ENCODE measurements at places on chromosomes 2 and 18.

DNA sequence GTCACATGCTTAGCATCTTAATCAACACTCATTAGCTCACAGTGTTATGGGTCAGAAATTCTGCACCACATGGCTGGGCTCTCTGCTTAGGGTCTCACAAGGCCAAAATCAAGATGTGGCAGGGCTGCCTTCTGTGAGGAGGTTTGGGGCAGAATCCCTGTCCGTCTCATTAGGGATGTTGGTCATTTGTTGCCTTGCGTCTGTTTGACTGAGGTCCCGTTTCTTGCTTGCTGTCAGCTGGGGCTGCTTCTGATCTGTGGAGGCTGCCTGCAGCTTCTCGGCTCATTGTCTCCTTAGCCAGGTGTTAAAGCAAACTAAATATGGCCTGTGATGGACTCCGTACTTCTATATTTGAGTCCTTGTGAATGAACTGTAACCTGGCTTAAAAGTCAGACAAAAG lies 146.5 kb downstream of the NDUFA10 start:
- no peak for DNase-seq

DNA sequence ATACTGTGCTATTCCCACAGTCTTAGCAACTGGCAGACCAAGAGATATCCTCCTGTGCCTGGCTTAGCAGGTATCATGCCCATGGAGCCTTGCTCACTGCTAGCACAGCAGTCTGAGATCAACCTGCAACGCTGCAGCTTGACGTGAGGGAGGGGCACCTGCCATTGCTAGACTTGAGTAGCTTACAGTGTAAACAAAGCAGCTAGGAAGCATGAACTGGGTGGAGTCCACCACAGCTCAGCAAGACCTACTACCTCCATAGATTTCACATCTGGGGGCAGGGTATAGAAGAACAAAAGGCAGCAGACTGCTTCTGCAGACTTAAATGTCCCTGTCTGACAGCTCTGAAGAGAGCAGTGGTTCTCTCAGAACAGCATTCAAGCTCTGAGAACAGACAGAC lies 74.8 kb downstream of the AKAIN1 start:
- no peak for DNase-seq

GRCh38 chr2:225938991-225939390 lies 539.5 kb downstream of the NYAP2 start:
- no peak for DNase-seq

DNA sequence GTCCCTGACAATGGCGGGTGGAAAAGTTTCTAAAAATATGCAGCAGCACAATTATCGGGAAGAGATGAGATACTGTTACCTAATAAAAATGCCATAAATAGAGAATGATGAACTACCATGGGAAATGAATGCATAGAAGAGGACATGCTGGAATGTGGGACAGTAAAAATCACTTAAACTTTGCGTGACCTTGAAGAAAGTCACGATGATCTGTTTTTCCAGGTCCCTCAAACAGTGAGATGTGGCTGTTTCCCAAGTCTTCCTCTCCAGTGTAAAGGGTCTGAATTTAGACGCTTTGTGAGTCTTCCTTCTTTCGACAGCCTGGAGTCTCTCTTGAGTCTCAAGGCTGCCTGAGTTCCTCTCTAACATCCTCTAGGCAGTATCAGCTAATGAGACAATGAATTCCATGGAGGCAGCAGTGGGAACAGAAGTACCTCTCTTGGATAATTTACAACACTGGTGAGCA lies 1.4 kb downstream of the CLUL1 start:
- DNase-seq: no peak

DNA sequence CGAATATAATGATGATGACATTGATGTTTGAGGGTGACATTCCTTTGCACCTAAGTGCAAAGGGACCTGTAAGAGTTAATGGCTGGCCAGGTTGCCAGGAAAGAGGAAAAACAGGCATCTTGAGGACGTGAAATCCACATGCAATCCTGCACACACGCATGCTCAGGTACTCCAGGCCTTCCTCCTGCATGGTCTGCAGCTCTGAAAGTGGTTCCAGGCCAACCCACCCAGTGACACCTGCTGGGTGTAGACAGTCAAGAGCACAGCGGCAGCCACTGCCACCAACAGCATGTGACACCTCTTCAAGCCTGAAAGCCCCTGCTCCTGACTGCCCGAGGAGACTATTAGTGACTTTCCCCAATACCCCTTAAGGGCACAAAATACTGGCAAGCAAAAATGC lies 101.6 kb downstream of the PIEZO2 start:
- DNase-seq: no peak

DNA sequence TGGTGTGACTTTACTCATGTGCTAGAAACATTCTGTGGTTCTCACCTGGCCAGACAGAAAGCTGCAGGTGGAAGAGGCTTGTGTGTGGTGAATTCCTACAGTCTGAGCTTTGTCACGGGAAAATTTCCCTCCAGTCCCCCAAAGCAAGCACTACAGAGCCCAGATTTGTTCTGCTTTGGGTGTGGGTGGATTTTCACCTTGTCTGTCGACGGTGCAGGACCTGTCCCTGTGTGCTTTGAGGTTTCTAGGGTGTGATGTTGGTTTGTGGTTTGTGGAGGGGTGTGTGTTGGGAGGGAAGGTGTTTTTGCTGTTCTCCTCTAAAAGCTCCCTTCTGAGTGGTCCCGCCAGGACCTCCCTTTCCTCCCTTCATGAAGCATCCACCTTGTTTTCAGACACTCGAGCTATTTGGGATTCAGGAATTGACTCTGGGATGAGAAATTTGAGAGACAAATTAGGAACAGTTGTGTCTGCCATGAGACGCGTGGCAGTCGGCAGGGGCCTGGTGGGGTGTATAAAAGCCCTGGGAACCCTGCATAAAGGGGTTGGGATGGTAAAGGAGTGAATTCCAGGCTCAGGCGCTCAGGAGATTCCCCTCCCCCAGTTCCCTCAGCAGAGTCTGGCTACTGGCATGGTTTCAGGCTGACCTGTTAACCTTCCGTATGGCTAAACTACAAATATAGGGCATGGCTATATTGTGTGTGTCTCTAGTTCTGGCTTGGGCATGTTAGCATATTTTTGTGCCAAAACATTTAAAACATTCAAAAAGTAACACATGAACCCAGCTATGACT lies 65.5 kb downstream of the DGKD start:
- peak; percentile 76 for DNase-seq

GRCh38 chr2:72032481-72033041 lies 115.1 kb downstream of the CYP26B1 start:
- no peak for DNase-seq

GRCh38 chr2:163570391-163570790 lies 165.4 kb downstream of the FIGN start:
- no peak for DNase-seq

DNA sequence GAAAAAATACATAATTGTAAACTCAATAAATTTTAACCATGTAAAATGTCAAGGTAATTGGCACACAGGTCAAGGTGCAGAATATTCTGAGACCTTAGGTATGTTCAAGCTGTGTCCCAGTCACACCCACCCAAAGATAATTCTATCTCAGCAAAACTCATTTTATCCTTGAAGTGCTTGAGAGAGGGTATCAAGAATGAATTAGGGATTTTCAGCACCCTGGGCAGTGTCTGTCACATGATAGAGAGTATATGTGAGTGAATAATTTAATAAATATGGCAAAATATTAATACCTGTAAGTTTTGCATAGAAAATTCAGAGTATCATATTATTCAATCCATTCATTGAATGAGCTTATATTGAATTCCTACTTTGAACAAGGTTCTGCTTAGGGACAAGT lies 567.9 kb downstream of the FBXO15 start:
- no peak for DNase-seq

GRCh38 chr2:3266925-3267867 lies 110.4 kb downstream of the EIPR1 start:
- DNase-seq: no peak

GRCh38 chr2:48844417-48845155 lies 89.1 kb upstream of the LHCGR start:
- no peak for DNase-seq
